ENCODE measurements at places on chromosomes 2 and 18. TPM values are rescaled to one million over a fixed set of nuclear protein-coding genes. Genes with fewer than 3 reads are reported as not detected.

GRCh38 chr2:38997781-38998180 lies 108.1 kb downstream of the ARHGEF33 start:
- no peak for DNase-seq

- DNase-seq: peak; percentile 52
Observed at GRCh38 chr2:224025874-224026273, 13.2 kb downstream of the SERPINE2 start.

GRCh38 chr2:220226546-220226945 lies 599.1 kb downstream of the SLC4A3 start:
- DNase-seq: no peak

GRCh38 chr2:86025229-86025820 lies 80.4 kb downstream of the POLR1A start:
- DNase-seq: no peak

GRCh38 chr2:1766851-1767811 lies 22.8 kb upstream of the PXDN start:
- no peak for DNase-seq

DNA sequence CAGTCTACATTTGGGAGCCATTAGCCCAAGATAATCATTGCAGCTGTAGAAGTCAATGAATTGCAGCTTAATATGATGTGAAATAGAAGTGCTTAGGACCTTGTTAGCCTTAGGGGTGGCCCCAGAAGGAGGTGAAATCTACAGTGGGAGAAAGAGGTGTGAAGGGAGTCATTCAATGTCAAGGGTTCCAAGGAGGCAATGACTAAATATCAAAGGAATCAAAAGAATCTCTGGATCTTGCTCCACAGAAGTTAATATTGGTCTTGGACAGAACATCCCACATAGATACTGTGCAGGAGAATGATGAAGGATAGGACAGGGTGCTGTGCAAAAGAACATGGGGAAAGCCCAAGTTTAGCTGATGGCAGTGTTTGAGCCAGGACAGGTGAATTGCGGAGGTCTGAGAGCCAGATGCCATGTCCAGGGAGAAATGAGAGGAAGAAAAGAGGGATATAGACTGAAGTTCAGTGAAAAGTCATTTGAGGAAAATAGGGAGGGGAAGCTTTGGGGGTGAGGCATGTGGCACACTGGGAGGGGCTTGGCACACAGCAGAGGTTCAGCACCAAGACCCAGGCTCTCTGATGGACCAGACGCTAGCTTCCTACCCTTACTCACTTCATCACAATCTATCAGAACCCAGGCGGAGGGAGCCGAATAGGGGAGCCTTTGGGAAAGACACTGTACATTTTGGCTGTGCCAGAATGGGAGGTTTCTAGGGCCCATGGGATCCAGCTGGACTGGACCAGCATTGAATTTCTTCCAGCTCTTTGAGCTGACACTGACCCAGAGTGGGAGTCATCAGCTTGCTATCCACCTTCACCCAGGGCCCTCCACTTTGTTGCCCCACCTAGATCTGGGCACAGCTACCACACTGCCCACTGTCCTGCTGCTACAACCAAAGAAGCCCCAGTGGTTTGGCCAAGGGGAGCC lies 2.2 kb downstream of the IL1F10 start:
- DNase-seq: no peak

DNA sequence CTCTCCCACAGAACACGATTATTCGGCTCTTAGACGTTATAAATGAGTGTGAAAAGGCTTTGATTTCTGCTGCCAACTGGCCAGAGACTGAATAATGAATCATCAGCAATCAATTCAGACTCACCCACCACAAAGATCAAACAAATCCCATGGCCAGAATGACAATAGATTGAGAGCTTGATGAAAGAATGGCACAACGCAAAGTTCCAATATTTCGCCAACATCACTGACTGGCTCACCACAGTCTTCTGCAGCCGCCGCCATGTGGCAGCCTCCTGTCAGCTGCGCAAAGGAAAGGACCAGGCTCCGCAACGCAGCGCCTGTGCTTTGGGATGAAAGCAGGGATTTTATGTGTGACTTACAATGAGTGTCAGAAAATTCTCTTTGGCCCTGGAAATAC lies 104.4 kb upstream of the SOX11 start:
- DNase-seq: no peak

- DNase-seq: no peak
Observed at GRCh38 chr18:21823848-21824247, 83.3 kb downstream of the MIB1 start.

- DNase-seq: no peak
Observed at GRCh38 chr2:66521291-66521922, 86.5 kb downstream of the MEIS1 start.

DNA sequence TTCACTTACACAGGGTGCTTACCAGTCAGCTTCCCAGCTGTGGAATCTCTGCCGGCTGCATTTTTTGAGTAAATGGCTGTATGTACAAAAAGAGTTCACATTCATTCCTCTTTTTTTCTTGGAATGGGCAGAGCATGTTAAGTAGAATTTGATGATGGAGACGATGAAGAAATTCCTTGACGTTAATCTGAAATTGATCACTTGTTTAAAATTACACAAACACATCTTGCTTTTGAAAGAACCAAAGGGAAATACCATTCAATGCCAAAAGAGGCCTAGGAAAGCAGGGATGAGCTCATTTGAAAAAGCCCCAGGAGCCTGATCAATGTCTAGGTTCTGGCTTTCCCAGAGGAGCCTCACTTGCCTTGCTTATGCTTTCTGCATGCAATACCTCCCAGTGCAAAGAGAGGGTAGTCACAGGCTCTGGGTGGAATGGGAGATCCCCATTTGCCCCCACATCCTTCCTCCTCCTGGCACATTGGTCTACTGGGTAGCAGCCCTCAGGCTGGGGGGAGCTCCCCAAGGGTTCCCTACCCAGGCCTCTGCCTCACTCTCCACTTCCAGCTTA lies 12.3 kb upstream of the SMAD7 start:
- DNase-seq: no peak

- DNase-seq: no peak
Observed at GRCh38 chr18:44048846-44049245, 631.8 kb upstream of the SETBP1 start.

DNA sequence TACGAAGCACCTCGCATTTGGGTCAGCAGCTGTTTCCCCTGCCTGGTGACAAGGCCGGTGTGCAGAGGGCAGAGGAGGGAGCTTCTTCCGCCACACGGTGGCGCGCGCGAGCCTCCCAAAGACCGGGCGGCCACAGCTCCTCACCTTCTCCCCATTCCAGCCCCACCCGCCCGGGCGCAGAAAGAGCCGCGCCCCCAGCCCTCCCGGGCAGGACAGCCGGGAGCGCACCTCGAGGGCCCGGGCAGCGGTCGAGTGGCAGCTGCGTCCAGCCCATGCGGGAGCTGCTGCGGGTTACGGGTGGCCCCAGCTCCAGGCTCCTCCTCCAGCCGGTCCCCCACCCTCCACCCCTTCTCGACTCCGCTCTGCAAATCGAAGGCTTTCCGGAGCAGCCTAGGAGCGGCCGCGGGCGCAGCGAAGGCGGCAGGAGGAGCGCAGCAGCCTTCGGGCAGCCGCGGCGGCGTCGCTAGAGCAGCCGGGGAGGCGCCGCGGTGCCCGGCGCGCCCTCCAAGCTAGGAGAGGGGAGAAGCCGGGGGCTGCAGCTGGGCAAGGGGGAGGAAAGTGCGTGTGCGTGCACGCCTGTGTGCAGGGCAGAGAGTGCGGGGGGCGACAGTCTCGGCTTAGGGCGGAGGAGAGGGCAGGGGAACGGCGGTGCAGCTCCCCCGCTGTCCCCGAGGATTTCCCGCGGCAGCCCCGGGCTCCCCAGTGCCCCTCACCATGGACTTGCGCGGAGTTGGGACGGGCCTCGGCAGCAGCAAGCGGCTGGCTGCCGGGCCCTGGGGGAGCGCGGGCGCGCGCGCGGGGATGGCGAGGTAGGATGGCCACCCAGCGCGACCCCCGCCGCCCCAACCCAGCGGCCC lies at the start of gene CCDC85A:
Gene CCDC85A (plus strand): TSS at position 348 of the 857 bp plus-strand sequence. CDS start 635 bp downstream, outside the sequence.
- peak; percentile 15 for DNase-seq

GRCh38 chr2:25473758-25474340 lies 132.1 kb upstream of the DNMT3A start:
- DNase-seq: no peak

DNA sequence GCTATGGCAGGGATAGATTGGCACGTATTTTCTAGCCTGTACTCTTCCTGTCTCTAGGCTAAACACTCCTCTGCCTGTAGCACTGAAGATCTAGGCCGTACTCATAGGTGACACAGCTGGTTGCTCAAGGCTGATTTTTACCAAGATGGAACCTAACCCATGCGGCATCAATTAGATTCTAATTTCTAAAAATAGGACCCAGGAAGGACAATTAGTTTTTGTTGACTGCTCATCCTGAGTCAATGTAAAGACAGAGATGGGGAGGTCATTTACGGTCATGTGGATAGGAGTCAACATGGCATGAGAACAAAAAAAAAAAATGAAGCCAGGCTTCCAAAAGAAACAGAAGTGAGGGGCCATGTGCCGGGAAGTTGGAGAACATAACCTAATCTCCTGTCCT lies 360.7 kb upstream of the ETAA1 start:
- DNase-seq: no peak

- DNase-seq: peak; percentile 43
Observed at GRCh38 chr2:46179037-46179621, 118.1 kb upstream of the EPAS1 start.

DNA sequence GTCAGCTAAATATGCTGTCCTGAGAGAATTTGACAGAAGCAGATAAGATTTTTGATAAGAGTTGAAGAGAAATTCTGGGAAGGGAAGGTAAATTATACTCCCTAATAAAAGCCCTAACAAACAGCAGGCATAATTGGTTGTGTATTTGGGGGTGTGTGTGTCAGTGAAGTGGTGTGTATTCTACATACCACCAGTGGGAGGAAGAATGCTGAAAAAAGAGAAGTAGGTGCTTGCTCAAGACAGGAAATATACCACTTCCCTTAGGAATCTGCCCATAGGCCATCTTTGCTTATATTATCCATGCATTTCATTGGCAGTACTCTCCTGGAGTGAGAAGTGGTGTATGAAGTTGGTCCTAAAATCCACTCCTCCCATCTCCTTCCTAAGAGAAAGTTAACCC lies 76.2 kb downstream of the FMNL2 start:
- DNase-seq: no peak

GRCh38 chr2:154261473-154262027 lies 389.8 kb downstream of the GALNT13 start:
- no peak for DNase-seq

DNA sequence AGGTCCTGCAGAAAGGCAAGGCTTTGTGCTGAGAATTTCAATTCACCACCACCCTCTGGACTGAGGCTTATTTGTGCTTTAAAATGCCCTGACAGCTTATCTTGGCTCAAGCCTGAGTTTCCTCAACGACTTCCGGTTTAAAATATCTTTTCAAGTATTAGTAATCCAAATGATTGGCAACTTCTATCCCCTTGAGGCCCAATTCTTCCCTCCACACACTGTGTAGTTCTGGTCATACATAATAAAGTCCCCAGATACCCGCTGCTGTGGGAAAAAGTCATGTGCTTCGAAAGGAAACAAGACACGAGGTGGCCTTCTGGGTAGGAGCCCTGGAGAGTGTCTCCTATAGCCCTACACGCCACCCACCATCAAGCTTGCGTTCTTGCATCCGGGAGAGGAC lies 393.4 kb downstream of the ALK start:
- no peak for DNase-seq

DNA sequence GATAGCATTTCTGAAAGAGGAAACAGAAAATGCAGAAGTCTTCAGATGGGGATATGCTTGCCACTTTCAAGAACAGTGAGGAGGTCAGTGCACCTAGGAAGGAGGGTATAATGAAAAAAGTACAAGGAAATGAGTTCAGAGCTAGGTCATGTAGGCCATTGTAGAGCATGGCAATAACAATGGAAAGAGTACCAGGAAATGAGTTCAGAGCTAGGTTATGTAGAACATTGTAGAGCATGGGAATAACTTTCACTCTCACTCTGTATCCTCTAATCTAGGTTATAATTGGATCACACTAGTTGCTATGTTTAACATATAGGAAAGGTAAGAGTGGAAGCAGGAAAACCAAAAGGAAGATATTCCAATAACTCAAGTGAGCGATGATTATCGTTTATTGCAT lies 12.3 kb downstream of the SCG2 start:
- no peak for DNase-seq

DNA sequence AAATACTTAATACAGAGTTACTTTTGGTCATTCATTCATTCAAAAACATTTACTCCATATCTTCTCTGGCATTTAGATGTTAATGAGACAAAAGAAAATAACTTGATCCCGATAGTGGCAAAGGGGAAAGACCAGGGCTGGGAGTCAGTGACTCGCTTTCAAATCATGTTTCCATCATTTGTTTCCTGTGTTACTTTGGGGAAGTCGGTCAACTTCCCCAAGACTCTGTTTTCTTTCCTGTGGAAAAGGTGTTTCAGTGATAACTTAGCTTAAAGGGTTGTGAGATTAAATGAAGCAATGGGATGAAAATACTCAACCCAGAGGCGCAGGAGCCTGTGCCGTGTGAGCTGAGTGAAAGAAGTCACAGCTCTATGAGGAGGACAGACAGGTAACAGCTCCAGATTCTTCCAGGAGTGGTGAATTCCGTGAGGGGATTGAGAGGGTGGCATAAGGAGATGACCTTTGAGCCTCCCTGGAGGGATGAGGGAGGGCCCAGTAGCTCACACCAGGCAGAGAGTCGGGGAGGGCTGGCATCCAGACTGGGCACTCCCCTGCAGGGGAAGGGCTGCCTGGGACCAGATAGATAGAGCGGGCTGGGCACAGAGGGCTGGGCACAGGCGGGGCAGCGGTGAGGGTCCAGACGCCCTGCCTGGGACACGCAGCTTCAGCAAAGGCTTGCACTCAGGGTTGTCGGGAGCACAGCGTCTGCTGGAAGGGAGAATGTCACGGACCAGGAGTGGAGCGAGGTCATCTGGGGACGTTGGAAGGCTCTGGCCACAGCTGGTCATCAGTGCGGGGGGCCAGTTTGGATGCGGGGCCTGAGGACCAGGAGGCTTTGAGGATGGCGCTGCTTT lies 70.1 kb downstream of the TSHZ1 start:
- no peak for DNase-seq

ZBTB7C gene
- total RNA-seq: 0.13 TPM

TMEM182 gene
- 4.6 TPM for total RNA-seq

ZSCAN30 gene
- total RNA-seq: 10.8 TPM

DLGAP1 gene
- total RNA-seq: 0.07 TPM

CRYBA2 gene
- not detected for total RNA-seq

SP140 gene
- 111 TPM for total RNA-seq

EFR3B gene
- 0.20 TPM for total RNA-seq

LRRTM4 gene
- not detected for total RNA-seq

RNF152 gene
- 0.13 TPM for total RNA-seq

DTYMK gene
- 131 TPM for total RNA-seq

LYPD6 gene
- not detected for total RNA-seq

ALPP gene
- total RNA-seq: not detected

DNAH7 gene
- total RNA-seq: not detected

KIF1A gene
- total RNA-seq: 1.8 TPM

TRIM43 gene
- total RNA-seq: not detected

RASGRP3 gene
- 3.5 TPM for total RNA-seq
